KG1 (cell line): ENCODE measurements at places on chromosomes 2 and 18.

GRCh38 chr2:209358992-209359391, 64.9 kb upstream of the MAP2 start:
- no peak for DNase-seq

- DNase-seq, result peak; percentile 5
Measured at GRCh38 chr2:79994161-79994560, 310.4 kb downstream of the LRRTM1 start.

GRCh38 chr2:106004851-106005250, 189.2 kb downstream of the UXS1 start:
- no peak for DNase-seq

GRCh38 chr2:69582582-69583176, 60.9 kb downstream of the AAK1 start:
- DNase-seq, result peak; percentile 47

- no peak for DNase-seq
Measured at GRCh38 chr2:138512672-138513071, 11.1 kb downstream of the SPOPL start.

DNA sequence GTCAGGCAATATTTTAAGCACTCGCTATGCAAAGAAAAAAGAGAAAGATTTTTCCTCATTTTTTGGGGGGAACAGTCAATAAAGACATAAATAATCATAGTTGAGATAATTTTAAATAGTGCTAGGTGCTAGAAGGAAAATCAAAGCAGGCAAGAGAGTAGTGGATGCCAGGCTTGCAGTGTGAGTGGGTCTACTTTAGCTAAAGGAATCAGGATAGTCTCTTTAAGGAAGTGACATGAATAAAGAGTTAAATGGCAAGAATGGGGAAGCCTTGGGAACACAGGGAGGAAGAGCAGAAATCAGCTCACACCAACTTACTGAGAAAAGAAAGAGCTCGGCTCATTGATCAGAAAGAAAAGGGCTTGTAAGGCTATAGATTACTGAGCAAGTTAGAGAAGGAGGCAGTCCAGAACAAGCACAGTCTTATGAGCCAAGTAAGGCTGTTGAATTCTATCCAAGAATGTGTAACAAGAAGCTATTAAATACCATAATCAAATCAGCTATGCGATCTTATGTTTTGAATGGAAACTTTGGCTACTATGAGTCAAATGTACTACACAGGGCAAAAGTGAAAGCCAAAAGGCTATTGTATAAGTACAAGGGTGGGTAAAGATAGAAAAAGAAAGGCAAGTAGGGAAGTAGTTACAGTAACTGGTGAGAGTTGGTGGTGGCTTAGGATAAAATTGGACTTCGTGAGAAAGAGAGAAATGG, 833.8 kb upstream of the PIK3C3 start:
- no peak for DNase-seq

DNA sequence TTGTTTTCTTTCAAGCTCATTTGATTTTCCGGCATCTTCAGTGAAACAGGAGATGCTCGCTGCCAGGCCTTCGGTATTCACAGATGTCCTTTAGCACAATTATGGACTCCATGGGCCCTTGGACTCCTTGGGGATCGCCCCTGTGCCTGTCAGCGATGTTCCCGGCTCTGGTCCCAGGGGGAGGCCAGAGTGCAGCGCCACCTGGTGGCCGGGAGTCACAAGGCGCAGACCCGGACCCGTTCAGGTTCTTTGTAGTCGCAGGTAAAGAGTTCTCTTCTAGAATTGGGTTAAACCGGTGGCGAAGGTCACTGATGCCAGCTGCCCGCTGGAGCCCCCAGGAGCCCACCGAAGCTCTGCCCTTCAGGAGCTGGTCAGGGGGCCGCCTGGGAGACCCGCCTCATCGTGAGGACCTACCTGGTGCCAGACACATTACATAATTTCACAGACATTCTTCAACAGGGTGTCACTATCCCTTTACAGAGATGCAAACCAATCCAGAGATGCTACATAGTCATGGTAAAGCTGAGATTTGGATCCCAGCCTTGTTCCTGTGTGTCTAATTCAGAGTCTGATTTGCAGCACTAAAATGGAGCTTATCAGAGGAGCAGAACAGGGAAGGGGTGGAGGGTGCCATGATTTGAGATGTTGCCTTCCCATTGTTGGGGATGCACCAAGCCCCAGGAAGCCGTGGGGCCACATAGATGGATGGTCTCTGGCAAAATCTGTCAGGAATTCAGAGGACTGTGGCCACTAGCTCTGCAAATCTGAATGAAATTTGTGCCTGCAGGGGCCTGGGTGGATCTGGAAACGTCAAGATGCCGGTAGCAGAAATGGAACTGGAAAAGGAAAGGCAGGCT, 6.0 kb upstream of the INPP5D start:
- no peak for DNase-seq

DNA sequence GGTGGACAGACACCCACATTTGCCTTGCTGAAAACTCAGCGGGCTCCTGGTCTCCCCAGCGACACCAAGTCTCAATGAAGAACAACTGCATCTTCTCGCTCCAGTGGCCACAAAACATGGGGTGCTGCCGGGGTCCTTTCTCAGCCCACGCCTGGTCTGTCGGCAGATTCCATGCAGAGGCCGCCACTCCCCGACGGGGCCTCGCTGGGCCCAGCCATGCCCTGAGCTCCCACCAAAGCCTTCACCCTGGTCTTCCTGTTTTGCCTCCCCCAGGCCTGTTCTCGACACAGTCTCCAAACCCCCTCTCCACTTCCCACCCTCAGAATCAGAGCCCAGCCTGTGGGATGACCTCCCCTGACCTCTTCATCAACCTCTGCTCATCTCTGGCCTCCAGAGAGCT, 31.2 kb downstream of the DIPK1C start:
- no peak for DNase-seq

DNA sequence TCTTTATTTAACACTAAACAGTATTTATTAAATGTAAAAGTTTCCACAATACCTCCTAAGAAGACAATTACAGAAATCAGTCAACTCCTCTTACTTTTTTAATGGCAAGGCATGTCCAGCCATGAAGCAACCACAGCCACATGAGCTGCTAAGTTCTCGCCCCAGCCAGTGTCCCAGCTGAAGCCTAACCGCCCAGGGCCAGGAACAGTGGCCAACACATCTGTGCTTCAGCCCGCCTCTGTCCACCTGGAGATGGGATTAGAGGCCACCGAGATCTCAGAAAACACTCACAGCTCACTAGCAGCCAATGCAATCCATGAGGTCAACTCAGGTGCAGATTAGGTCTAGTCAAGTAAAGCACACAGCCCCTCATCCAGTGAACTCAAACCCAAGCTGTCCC, 40.2 kb downstream of the PID1 start:
- DNase-seq, result no peak

- DNase-seq, result no peak
Measured at GRCh38 chr2:27209621-27210401, 2.0 kb upstream of the ATRAID start.

DNA sequence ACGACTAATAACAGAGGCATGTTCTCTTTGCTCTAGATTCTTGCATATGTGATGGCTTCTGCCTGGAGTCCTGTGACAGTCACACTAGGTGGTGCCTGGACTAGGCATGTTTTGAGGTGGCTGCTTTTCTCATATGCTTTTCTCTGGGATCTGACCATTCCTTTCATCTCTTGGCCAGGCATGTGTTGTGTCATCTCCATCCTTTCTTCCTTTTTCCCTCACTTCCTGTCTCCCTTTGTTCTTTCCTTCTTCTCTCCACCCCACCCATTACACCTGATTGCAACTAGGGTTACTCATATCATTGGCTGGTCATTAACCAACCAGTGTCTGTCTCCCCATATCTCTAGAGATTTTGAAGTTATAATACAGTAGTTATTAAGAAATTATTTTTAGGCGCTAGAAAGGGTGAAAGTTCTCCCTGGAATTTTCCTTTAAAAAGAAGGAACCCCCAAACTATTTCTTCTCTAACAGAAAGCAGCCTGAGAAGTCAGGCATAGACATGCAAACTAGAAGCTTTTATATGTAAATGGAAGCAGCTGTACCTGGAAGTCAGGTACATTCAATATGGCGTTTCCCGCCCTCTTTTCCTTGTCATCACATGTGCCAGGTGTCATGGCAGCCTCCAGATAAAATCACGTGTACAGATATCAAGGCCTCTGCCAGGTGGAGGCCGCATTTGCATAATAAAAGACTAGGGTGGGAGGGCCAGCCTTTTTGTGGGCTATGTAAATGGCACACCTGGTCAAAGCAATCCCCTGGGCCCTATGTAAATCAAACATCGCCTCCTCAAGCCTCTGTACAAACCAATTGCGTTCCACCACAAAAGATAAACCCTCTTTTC, 220.4 kb upstream of the MEX3C start:
- DNase-seq, result no peak

DNA sequence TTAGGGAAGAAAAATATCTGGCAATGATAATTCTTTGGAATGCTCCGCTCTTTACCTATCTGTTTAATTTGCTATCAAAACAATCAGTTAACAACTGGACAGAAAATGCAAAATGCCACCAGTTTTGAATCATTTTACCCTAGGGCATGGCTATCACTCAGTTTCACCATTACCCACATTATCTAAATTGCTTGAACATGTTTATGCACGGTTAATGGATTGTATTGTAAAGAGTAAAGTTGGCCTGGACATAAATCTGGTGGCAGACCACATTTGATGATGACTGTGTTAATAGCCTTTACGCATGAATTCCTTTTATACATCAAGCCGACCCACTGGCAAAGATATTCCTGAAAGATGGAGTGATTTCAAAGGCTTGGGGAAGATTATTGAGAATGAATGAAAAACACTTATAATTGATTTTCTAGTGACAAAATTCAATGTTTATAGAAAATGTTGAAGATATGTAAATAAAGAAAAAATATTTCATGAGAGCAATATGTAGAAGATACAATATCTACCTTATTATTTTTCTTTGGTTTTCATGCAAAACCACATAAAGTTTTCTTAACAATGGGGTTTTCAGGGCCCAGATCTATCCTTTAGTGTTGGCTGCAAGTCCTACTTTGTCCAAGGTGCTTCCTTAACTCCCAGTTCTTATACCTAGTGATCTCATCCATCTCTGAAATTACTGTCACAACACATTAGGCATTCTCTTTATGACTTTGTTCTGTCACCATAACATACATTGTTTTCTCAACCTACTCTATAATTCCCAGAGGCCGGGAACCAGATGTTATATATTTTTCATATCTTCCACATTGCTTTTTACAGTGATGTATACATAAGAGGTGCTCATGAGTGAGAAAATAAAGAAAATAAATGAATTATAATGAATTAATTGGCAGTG, 265.1 kb downstream of the RIT2 start:
- DNase-seq, result no peak
